ENCODE measurements at places on chromosomes 12 and 14.
A peak's percentile ranks its signal among the peaks of the same experiment; 100 is the strongest.

DNA sequence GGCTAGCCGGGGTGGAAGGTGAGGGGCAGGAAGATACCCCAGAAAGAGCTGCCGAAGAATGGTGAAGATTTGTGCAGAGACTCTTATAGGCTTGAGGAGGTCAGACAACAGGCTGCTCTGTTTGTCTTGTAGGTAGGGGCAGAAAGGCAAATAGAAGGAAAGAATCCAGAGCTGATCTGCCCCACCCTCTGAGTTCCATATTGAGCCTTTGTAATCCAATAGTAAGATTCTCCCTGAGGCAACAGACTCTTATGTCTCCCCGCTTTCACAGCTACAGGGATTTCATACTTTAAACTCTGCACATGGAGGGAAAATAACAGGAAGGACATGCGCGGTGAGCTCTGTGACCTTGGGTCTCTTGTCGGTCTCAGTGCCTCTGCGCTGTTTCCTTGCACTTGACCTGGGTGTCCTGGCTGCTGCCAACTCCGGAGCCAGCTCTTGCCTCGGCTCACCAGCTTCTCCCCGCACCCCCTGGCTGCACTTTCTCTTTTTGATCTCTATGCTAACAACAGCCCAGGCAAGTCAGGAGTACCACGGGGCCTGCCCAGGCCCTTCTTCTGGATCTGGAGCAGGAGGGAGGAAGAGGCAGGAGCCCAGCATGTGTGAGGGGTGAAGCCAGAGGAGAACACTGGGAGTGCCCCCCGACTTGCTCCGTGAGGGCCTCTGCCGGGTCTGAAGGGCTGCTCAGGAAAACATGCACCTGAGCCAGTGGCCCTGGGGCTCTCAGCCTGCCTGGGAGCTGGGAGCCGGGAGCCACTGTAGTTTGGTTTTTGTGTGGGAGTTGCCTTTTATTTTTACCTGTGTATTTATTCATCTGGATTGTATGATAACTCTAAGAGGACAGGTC, 75.8 kb downstream of the PPP1R36 start:
- peak; percentile 25 for DNase-seq

DNA sequence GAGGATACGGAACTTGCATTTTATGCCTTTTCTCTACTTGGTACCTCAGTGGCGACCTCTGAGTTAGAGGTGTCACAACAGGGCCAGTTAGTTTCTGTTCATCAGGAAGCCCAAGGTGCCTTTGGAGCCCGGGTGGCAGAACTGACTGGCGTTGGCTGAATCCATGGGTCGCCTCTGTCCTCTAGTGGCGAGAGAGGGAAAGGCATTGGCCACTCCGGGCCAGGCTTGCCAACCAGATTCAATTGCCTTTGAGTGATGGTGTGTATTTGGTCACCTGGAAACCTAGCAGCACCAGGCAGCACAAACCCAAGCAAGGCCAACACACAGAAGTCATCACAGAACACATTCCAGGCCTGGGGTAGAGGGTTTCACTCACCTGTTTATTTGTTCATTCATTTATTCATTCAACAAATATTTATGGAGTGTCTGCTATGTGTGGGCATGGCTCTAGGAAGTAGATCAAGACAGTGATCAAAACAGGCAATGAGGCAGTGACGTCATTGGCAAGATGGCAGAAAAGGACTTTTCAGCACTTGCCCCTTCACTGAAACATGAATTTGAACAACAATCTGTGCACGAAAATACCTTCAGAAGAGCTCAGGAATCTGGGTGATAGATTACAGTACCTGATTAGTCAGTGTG, 40.5 kb upstream of the KCNA5 start:
- DNase-seq = peak; percentile 76

DNA sequence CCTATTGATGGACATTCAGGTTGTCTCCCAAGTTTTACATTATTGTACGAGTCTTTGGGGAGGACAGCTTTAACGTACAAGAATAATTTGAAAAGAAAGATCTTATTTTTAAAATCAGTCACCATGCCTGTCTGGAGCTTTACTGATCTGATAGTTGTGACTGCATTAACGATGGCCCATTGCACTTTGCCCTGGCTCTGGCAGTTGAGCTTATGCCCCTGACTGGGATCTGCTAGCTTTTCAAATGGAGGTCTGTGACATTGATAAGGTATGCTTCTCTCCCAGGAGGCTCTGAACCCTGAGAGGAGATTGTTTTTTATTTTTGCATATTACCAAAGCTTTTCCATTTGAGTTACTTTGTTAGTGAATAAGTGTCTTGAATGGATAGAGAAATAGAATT, 17.9 kb upstream of the RAB3IP start:
- DNase-seq = no peak

GRCh38 chr14:62117751-62118105, 355.5 kb downstream of the SNAPC1 start:
- no peak for DNase-seq

DNA sequence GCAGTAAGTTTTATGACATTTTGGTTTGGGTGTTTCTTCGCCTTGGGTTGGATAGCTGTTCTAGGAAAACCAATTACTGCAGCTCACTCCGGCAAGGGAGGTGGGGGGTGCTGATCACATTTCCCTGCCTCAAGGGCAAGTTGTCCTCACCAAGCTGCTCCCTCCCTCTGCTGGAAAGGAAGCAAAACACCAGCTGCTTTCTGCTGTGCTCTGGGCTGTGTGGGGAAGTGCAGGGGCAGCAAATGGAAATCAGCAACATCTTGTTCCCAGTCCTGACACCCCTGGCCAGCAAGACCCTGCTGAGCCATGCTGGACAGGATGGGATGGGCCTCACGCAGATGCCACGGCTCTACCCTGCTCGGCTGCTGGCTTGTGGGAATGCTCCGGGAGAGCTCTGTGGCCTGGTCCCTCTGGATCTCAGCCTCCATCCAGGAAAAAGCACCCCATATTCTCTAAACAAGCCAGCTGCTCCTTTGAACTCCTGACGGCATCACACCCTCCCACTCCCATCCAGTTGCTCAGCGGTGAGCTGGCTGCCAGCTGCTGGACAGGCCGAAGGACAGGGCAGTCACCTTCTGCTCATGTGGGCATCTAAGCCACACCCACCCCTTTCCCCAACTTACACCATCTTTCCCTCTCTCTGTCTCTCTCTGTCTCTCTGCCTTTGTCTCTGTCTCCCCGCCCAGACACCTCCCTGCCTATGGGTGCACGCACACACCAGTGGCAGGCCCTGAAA, 52.4 kb upstream of the EIF5 start:
- DNase-seq = peak; percentile 69

GRCh38 chr14:28987516-28987915, 220.9 kb downstream of the FOXG1 start:
- no peak for DNase-seq

DNA sequence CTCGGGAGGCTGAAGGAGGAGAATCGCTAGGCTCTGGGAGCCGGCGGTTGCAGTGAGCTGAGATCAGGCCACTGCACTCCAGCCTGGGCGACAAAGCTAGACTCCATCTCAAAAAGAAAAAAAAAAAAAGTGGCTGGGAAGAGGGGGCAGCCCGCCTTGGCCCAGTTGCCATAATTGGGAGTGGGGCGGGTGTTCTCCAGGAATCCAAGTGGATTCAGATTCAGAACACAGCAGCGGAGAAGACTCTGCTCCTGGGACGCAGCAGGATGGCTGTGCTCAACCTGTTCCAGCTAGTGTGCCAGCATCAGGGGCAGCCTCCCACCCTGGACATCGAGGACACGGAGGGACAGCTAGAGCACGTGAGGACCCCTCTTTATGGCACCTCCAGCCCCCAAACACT, 5.5 kb downstream of the CFAP73 start:
- no peak for DNase-seq

- DNase-seq = no peak
Measured at GRCh38 chr14:72742838-72743195, 151.1 kb downstream of the DPF3 start.

DNA sequence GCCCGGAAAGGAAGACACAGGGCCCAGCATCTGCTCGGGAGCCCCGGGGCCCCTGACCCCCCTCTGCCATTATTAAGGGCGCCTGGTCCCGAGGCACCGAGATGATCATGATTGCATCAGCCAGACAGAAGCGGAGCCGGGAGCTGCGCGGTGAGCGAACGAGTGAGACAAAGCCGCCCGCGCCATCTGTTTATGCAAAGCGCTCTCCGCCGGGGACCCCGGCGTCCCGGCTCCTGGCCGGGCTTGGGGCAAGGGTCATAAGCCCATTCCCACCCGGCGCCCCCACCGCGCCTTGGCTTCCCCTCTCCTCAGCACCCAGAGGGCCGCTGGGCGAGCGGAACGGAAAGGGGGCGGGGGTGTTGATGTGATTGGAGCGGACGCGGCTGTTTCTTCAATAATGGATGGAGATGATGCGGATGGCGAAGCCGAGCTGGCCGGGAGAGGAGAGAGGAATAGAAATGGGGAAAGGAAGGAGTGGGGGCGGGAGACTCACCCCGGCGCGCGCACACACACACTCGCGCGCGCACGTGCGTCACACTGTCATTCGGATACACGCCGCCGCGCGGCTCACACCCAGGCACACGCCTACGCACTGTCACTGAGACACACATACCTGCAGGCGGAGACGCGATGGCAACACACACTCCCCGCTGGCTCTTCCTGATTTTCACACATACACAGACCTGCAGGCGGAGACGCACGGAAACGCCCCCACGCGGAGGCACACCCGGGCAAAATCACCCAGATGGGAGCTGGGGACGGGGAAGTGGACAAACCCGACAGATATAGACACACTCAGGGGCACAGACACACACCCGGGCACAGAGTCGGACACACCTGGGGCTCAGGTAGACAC, 10.7 kb downstream of the STAC3 start:
- peak; percentile 69 for DNase-seq

DNA sequence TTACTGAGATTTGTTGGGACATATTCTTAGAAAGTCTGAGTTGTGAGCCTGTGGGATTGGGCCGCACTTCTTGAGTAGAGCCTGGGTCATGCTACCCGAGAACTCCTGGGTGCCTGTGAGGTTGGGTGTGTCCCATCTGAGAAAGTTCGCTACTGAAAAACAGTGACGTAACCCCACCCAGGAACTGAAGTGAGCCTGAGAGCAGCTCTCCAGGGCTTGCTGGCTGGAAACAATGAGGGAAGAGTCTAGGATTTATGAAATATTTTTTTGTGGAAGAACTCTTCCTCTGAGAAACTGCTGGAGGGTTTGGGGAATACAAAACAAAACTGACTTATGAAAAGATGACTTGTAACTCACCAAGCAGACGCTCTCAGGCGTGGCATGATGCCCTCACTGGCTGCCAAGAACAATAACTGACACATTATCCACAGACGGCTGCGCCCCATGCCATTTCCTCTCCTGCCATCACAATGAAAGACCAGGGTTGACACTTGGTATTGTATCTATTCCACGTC, 69.2 kb downstream of the RASSF3 start:
- no peak for DNase-seq

- DNase-seq = no peak
Measured at GRCh38 chr14:53549956-53550355, 396.8 kb upstream of the DDHD1 start.

- DNase-seq = no peak
Measured at GRCh38 chr12:69824966-69825560, at the start of gene MYRFL. Gene MYRFL, plus strand, starts transcription at chr12:69825227. Its CDS starts 291 bp downstream, at chr12:69825518.

All from WERI-Rb-1 (cell line).